ENCODE measurements at places on chromosomes 2 and 18. TPM values are rescaled to one million over a fixed set of nuclear protein-coding genes. Genes with fewer than 3 reads are reported as not detected.

Gene PDE11A
- total RNA-seq = 0.25 TPM

Gene ICOS
- total RNA-seq = 3.1 TPM

Gene KCNG2
- 1.7 TPM for total RNA-seq

Gene AQP12A
- not detected for total RNA-seq

Gene MYCN
- total RNA-seq = 5.2 TPM

Gene KCNK3
- 27.7 TPM for total RNA-seq

Gene PDCD1
- 0.83 TPM for total RNA-seq

Gene FZD7
- total RNA-seq = 12.1 TPM

Gene COLEC11
- total RNA-seq = 2.0 TPM

Gene KLHL41
- total RNA-seq = 1.4 TPM

Gene PARD6G
- total RNA-seq = 9.8 TPM

Gene SERPINB3
- total RNA-seq = not detected

Gene USP40
- 47.0 TPM for total RNA-seq

DNA sequence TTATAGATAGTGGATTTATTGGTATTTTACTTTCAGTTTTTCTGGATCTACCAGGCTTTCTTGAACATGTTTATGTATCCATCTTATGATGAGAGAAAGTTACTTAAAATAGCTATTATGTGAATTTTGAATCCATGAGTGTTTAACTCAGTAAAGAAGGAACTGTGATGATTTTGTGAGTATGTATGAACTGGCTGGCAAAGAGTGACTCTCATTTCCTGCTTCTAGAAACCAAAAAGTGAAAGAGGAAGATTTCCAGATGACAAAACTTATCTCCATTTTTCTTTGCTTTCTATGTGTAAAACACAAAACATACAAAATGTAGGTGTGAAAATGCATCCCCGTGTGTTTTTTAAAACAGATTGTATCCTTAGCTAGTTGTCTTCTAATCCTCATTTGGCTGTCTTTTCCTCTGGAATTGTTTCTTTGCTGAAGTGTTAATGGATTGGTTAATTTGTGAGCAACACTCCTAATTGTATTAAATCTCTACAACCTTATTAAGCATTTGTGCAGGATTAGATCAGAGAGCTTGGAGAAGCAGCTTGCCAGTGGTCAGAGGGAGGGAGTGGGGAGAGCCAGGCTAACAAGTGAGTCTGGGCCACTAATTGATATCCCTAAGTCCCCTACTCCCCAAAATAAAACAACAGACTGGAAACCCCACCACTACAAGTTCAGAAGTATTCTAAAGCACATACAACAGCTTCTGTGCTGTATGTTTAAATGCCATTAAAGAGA is 23.9 kb downstream of the PTPRM start:
- H3K4me1 ChIP-seq = peaks cover 23% of the 10 kb centered on the region
- no peak overlapping the region for H3K4me3 ChIP-seq
- DNase-seq = peak; percentile 90
- no peaks in the 10 kb centered on the region for H3K27me3 ChIP-seq

GRCh38 chr18:43994381-43994780 is 686.3 kb upstream of the SETBP1 start:
- no peak overlapping the region for H3K27ac ChIP-seq
- no peaks in the 10 kb centered on the region for H3K4me1 ChIP-seq
- DNase-seq = no peak
- H3K4me3 ChIP-seq = no peak overlapping the region
- H3K36me3 ChIP-seq = no peaks in the 10 kb centered on the region

GRCh38 chr2:133734716-133735495 is 166.6 kb upstream of the NCKAP5 start:
- H3K4me1 ChIP-seq = peaks cover 6% of the 10 kb centered on the region
- H3K36me3 ChIP-seq = no peaks in the 10 kb centered on the region
- H3K27ac ChIP-seq = no peak overlapping the region
- no peak for DNase-seq

DNA sequence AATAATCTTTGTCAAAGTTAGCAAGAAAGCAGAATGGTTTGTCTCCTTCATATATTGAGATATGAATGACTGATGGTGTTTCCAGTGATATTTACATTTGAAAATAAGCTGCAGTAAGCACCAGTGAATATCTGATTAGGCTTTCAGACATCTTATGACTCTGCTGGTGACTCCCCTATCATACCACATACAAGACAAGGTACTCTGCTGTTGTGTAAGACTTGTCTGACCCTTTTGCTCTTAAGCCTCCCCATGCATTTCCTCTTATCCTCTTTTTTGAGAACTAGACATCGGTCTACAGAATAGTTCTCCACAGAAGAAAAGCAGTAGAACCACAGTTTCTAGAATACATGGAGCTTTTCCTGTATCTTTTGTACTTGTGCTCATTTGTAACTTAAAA is 9.3 kb downstream of the POLI start:
- H3K4me3 ChIP-seq = no peak overlapping the region
- no peak overlapping the region for H3K27ac ChIP-seq
- H3K4me1 ChIP-seq = no peaks in the 10 kb centered on the region
- no peak for DNase-seq
- no peaks in the 10 kb centered on the region for H3K27me3 ChIP-seq

DNA sequence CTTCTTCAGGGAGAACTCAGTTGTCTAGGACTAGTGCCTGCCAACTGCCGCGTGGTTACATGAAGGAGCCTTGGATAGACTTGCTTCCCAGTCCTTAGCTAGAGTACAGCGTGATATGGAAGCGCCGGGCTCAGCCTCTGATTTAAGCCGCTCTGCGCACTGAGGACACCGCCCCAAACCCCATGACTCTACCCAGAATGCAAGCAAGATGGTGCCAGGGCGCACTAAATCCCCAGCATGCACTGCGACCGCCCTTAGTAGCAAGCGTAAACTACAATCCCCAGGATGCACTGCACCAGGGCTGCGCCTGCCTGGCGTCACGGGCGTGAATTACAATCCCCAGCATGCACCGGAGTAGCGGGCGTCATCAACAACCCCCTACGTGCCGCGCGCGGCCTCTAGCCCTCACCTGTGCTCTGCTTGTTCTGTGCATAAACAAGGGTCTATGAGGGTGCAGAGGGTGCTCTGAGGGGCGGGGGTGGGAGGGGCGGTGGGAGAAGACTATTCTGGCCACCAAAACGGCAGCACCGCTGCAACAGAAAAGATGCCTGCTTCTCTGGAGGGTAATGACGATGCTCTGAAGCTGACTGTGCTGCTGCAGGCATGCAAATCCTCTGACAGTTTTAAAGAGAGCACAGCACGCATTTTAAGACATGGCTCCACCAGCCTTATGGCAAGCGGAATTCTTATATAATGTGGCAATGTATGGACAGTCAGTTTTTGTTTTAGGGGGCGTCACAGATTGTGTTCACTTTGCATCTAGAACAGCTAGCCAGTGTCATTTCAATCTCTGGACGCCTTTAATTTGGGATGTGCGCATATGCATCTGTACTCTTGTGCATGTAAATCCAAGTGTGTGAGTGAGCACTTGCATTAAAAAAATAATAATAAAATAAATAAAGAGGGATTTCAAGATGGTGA is 282.5 kb upstream of the MYT1L start:
- H3K27ac ChIP-seq = no peak overlapping the region
- peaks cover 2% of the 10 kb centered on the region for H3K4me1 ChIP-seq
- no peaks in the 10 kb centered on the region for H3K36me3 ChIP-seq
- peak; percentile 95 for DNase-seq

GRCh38 chr18:49944663-49945062 is 131.3 kb upstream of the ACAA2 start:
- no peak overlapping the region for H3K27ac ChIP-seq
- no peaks in the 10 kb centered on the region for H3K4me1 ChIP-seq
- H3K4me3 ChIP-seq = no peak overlapping the region
- DNase-seq = peak; percentile 30

DNA sequence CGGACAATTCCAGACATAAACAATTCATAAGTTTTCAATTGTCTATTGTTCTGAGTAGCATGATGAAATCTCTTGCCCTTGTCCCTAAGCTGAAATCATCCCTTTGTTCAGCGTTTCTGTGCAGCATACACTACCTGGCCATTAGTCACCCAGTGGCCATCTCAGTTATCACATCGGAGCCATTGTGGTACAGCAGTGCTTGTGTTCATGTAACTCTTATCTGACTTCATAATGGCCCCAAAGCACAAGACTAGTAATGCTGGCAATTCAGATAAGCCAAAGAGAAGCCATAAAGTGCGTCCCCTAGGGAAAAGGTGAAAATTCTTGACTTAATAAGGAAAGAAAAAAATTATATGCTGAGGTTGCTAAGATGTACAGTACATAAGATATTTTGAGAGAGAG is 127.2 kb downstream of the FHOD3 start:
- no peak for DNase-seq
- peaks cover 3% of the 10 kb centered on the region for H3K4me1 ChIP-seq
- no peaks in the 10 kb centered on the region for H3K36me3 ChIP-seq
- no peak overlapping the region for H3K4me3 ChIP-seq

GRCh38 chr18:59633317-59633716 is 63.9 kb downstream of the CCBE1 start:
- H3K4me1 ChIP-seq = no peaks in the 10 kb centered on the region
- H3K4me3 ChIP-seq = no peak overlapping the region
- peaks cover 4% of the 10 kb centered on the region for H3K36me3 ChIP-seq
- H3K27me3 ChIP-seq = no peaks in the 10 kb centered on the region
- no peak for DNase-seq
- no peak overlapping the region for H3K27ac ChIP-seq

- H3K36me3 ChIP-seq = no peaks in the 10 kb centered on the region
- no peak for DNase-seq
- H3K27ac ChIP-seq = no peak overlapping the region
- no peak overlapping the region for H3K4me3 ChIP-seq
Observed at GRCh38 chr18:78564030-78564429, 415.6 kb upstream of the SALL3 start.

DNA sequence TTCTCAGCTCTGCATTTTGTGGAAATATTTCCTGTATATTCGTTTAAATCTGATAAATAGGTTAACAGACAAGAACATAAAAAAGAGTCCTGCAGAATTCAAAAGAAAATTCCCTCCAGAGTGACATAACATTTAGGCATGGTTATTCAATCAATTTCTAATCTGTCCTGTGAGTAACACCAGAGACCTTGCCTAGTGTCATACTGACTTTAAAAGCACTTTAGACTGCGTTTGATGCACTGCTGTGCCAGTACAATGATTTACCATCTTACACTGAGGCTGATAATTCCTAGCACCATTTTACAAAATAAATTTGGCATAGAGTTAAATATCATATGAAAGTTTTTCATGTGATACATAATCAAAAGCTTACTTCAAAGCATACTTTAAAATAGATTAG is 35.5 kb upstream of the CALCRL start:
- no peaks in the 10 kb centered on the region for H3K4me1 ChIP-seq
- H3K27ac ChIP-seq = no peak overlapping the region
- no peak overlapping the region for H3K4me3 ChIP-seq
- no peak for DNase-seq

- no peak overlapping the region for H3K27ac ChIP-seq
- no peak for DNase-seq
- H3K4me1 ChIP-seq = no peaks in the 10 kb centered on the region
- no peak overlapping the region for H3K4me3 ChIP-seq
- peaks cover 28% of the 10 kb centered on the region for H3K36me3 ChIP-seq
- no peaks in the 10 kb centered on the region for H3K27me3 ChIP-seq
Observed at GRCh38 chr2:11631462-11631861, 38.5 kb downstream of the NTSR2 start.

- H3K36me3 ChIP-seq = no peaks in the 10 kb centered on the region
- H3K27ac ChIP-seq = peak overlapping the region; percentile 12
- H3K4me3 ChIP-seq = no peak overlapping the region
- peaks cover 27% of the 10 kb centered on the region for H3K4me1 ChIP-seq
Observed at GRCh38 chr2:101710471-101711318, 13.2 kb downstream of the MAP4K4 start.

DNA sequence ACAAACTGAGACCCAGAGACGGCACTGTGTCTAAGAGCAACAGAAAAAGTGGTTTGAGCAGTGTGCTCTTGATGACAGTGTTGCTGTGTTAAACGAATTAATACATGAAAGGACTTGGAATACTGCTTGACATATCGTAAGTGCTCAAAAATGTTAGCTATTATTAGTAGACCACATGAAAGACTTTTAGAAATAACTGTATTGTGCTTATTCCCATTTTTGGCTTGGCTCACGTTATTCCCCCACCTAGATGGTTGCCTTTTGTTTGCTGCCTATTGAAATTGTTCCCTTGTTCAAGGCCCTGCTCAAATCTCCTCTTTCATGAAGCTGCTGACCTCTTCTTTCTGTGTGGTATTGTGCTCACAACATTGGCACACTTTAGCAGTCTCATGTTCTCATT is 27.8 kb upstream of the C2orf74 start:
- no peaks in the 10 kb centered on the region for H3K27me3 ChIP-seq
- no peak overlapping the region for H3K27ac ChIP-seq
- no peak for DNase-seq
- no peaks in the 10 kb centered on the region for H3K4me1 ChIP-seq
- no peak overlapping the region for H3K4me3 ChIP-seq
- no peaks in the 10 kb centered on the region for H3K36me3 ChIP-seq

GRCh38 chr2:37059841-37060240 is 24.3 kb downstream of the HEATR5B start:
- no peak overlapping the region for H3K4me3 ChIP-seq
- no peaks in the 10 kb centered on the region for H3K4me1 ChIP-seq
- DNase-seq = no peak
- no peaks in the 10 kb centered on the region for H3K27me3 ChIP-seq

- peak; percentile 49 for DNase-seq
- no peak overlapping the region for H3K4me3 ChIP-seq
- no peaks in the 10 kb centered on the region for H3K36me3 ChIP-seq
- peaks cover 23% of the 10 kb centered on the region for H3K4me1 ChIP-seq
- no peaks in the 10 kb centered on the region for H3K27me3 ChIP-seq
Observed at GRCh38 chr18:525036-525797, 24.7 kb upstream of the COLEC12 start.

- peaks cover 7% of the 10 kb centered on the region for H3K27me3 ChIP-seq
Observed at GRCh38 chr2:70826696-70827350, 6.4 kb upstream of the CLEC4F start.

- DNase-seq = no peak
- no peak overlapping the region for H3K27ac ChIP-seq
- no peaks in the 10 kb centered on the region for H3K4me1 ChIP-seq
- no peak overlapping the region for H3K4me3 ChIP-seq
Observed at GRCh38 chr2:16125614-16126516, 185.5 kb downstream of the MYCN start.

GRCh38 chr2:189802396-189802912 is 18.2 kb downstream of the PMS1 start:
- H3K36me3 ChIP-seq = peaks cover 11% of the 10 kb centered on the region
- H3K4me3 ChIP-seq = no peak overlapping the region
- DNase-seq = no peak
- H3K27ac ChIP-seq = no peak overlapping the region
- H3K27me3 ChIP-seq = peaks cover 2% of the 10 kb centered on the region
- H3K4me1 ChIP-seq = no peaks in the 10 kb centered on the region

DNA sequence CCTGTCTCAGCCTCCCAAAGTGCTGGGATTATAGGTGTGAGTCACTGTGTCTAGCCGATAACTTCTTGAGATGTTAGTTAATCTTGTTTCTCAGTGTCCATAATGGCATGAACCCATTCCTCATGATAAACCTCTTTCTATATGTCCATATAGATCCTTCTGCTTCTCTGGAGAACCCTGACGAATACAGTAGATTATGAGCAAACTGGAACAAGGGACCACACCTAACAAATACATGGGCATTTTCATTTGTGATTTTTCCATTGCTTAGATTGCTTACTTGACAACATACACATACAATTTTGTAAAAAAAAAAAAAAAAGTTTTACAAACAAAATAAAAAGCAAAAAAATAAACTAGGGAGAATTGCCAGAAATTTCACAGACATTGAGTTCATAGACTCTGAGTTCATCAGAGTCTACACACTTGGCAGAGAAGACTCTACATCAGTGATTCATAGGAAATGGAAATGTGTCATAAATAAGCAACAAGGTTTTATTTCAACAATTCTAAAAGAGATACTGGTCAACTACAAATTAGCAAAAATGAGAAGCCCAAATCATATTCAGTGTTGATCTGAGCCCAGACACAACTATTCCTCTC is 96.7 kb downstream of the GALR1 start:
- H3K27me3 ChIP-seq = no peaks in the 10 kb centered on the region
- no peak for DNase-seq
- no peaks in the 10 kb centered on the region for H3K36me3 ChIP-seq
- H3K27ac ChIP-seq = no peak overlapping the region

Data from lung (tissue), 17 donors.